ENCODE measurements at places on chromosomes 16 and 17. TPM values are rescaled to one million over a fixed set of nuclear protein-coding genes. Genes with fewer than 3 reads are reported as not detected.

Gene C17orf50
- total RNA-seq: not detected

Gene CA7
- not detected for total RNA-seq

Gene ZG16
- total RNA-seq: not detected

Gene ATXN2L
- 81.7 TPM for total RNA-seq

Gene TMEM95
- total RNA-seq: not detected

Gene SLC7A5
- total RNA-seq: 29.2 TPM

Gene HOXB6
- total RNA-seq: 39.8 TPM

Gene ORC6
- 17.6 TPM for total RNA-seq

Gene KANSL1
- total RNA-seq: 22.4 TPM

Gene TNFSF13
- total RNA-seq: 5.5 TPM

Gene CDH3
- total RNA-seq: not detected

Gene CD7
- total RNA-seq: not detected

Gene GLP2R
- total RNA-seq: not detected

Gene TEX19
- not detected for total RNA-seq

Gene ULK2
- total RNA-seq: 10.6 TPM

Gene OTOA
- not detected for total RNA-seq

Gene SDR42E2
- total RNA-seq: not detected

Gene RDM1
- 0.20 TPM for total RNA-seq

Gene SLC6A2
- total RNA-seq: not detected

Gene MARVELD3
- not detected for total RNA-seq

All from mammary microvascular endothelial cell (primary cell).